ENCODE measurements at places on chromosomes 6 and 20.

GRCh38 chr6:69719602-69720193 is 77.1 kb downstream of the LMBRD1 start:
- DNase-seq: no peak

- no peak for DNase-seq
Measured at GRCh38 chr6:35300848-35301247, 3.2 kb downstream of the DEF6 start.

DNA sequence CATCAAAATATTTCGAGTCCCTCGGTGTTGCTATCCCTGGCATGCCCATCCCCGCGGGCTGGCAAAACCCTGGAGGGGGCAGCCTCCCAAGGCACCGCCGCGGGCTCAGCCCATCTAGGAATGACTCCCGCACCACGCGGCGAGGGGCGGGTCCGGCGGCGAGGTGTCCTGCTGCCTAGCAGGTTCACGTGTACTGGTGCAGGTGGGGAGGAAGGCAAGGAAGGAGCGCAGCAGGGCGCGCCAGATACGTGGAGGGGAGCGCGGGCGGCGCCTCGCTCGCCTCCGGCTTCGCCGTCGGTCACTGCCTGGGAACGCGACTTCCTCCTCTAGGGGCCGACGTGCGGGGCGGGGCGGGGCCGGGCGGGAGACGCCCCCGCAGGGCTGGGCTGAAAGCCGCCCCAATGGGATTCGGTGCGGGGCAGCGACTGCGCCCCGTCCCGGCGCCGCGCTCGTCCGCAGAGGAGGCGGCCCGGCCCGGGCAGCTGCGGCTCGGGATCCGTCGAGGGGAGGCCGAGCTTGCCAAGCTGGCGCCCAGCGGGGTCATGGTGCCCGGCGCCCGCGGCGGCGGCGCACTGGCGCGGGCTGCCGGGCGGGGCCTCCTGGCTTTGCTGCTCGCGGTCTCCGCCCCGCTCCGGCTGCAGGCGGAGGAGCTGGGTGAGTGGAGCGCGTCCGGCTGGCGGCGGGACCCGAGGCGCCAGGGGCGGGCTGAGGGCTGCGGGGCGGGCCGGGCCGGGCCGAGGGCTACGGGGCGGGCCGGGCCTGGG is at the start of gene DCBLD1:
Gene DCBLD1, plus strand, starts transcription at position 435 of the 764 bp plus-strand sequence. Its CDS starts 108 bp downstream, at position 543.
- no peak for DNase-seq

- DNase-seq: no peak
Measured at GRCh38 chr6:38480036-38480435, 159.7 kb downstream of the BTBD9 start.

- no peak for DNase-seq
Measured at GRCh38 chr6:7833751-7834070, 76.9 kb downstream of the TXNDC5 start.

DNA sequence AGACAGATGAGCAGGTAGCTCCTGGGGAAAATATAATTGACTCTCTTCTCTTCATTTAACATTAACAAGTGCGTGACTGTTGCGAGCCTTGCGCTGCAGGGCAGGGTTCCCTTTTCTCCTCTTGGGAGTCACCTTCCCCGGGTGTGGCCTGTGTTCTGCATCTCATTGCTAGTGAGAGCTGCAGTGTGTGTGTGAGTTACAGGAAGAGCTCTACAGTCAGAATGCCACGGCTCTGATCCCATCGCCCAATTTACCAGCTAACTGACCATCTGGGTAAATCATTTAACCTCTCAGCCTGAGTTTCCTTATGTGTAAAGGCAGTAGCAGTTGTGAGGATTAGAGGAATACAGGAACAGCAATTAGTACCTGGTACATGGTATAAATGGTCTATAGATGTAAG is 106.8 kb upstream of the NUP153 start:
- DNase-seq: no peak

GRCh38 chr6:112139052-112139451 is 51.7 kb downstream of the FAM229B start:
- no peak for DNase-seq

GRCh38 chr6:12791371-12791770 is 74.8 kb downstream of the PHACTR1 start:
- no peak for DNase-seq

GRCh38 chr20:13510837-13511488 is 127.8 kb downstream of the TASP1 start:
- DNase-seq: no peak

GRCh38 chr6:157036245-157036711 is 259.1 kb downstream of the ARID1B start:
- no peak for DNase-seq

DNA sequence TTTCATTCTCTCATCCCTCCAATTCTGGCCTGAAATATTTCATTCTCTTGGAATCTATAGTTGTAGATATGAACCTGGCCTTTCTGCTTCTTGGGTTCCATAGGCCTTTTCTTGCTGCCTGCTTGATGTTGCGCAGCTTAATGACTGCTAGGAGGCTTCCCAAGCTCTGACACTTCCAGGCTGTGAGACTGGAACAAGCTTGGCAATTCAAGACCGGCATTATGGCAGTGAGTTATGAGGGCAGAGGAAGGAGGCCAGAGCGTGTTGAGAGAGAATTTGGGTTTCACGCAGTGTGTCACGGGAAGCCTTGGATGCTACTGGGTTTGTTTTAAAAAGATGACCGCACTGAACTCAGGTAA is 948 bp upstream of the DNAJC5 start:
- DNase-seq: no peak

GRCh38 chr20:62025394-62025793 is 40.3 kb downstream of the TAF4 start:
- no peak for DNase-seq

- DNase-seq: no peak
Measured at GRCh38 chr6:35215665-35216411, 2.1 kb downstream of the SCUBE3 start.

- no peak for DNase-seq
Measured at GRCh38 chr6:17842014-17842776, 135.5 kb upstream of the NUP153 start.

DNA sequence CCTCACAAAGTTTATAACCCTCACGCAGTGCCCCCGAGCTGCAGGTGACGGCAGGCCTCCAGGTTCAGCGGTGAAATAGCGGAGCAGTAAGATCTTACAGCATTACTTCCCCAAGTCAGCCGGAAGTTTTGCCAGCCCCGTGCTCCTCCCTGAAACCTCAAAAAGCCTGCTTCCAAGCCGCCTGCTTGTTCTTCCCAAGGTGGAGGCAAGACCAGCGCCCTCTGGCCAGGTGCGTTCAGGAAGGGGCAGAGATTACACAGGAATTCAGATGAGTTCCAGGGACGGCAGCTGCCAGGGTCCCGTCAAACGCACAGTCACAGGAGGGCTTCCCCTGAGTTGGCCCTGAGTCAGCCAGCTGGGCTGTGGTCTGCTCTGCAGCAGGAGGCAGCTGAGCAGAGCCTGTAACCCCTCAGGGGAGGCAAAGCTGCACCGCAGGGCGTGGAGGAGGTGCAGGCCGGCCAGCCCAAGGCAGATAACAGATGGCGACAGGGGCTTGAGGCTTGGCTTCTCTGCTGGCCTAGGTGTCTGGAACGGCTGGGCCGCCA is 124.1 kb upstream of the RPS6KA2 start:
- DNase-seq: no peak

DNA sequence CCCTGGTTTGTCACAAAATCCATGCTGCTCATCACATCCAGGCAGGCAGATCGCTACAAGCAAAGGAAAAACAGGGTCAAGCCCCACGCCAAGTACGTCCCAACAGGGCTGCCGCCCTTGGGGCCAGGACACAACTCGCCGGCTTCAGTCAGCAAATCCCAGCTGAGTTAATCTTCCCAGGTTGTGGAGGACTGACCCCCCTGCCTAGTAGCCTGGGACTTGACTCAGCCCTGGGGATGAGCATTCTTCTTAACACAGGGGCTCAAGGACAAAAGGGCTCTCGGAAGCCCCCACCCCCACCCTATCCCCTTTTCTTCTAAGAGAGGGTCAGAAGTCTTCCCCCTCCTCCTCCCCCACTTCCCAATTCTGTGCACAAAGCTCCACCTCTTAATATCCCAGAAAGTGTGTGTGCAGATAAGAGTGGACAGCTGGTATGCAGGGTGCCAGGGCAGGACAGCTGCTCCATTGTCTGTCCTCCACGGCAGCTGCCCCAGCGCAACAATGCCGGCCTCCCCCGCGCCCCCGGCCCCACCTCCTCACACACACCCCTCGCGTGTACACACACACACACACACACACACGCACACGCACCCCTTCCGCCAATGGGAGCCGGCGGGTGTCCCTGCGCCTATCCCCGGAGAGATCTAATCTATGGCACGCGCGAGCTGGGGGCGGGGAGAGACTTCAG is 4.5 kb downstream of the DLL1 start:
- no peak for DNase-seq

Measured in non-pigmented ciliary epithelial cell (primary cell).